Activated T-cell treated with anti-CD3 and anti-CD28 coated beads for 1 hour (primary cell): ENCODE measurements at places on chromosomes 3 and 15.

- DNase-seq = no peak
Measured at GRCh38 chr15:23686466-23687142, 501 bp downstream of the NDN start.

DNA sequence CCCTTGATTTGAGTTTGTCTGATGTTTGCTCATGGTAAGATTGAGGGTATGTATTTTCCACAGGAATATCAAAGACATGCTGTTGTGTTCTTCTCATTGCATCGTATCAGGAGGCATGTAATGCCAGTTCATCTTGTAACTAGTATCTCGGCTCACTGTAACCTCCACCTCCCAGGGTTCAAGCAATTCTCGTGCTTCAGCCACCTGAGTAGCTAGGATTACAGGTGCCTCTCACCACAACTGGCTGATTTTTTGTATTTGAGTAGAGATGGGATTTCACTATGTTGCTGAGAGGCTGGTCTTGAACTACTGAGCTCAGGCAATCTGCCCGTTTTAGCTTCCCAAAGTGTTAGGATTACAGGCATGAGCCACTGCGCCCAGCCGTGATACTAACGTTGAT is 162.9 kb upstream of the BHLHE40 start:
- DNase-seq = no peak

DNA sequence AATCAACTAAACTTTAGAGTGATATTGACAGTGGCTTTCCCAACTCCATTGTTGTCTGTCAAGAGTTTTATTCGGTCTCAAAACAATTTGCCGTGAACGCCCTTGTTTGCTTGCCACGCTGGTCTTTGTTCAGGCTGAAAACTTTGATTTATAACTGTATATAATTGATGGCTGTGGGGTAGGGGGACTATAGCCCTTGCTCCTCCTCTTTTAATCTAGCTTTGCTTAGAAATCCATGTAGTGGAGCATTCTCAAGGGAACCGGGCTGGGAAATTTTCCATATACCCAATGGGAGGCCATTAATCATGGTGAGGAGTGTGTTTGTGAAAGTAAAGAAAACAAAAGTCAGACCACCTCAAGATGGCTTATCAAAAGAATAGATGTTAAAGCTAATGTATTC is 339.8 kb upstream of the RARB start:
- DNase-seq = no peak

DNA sequence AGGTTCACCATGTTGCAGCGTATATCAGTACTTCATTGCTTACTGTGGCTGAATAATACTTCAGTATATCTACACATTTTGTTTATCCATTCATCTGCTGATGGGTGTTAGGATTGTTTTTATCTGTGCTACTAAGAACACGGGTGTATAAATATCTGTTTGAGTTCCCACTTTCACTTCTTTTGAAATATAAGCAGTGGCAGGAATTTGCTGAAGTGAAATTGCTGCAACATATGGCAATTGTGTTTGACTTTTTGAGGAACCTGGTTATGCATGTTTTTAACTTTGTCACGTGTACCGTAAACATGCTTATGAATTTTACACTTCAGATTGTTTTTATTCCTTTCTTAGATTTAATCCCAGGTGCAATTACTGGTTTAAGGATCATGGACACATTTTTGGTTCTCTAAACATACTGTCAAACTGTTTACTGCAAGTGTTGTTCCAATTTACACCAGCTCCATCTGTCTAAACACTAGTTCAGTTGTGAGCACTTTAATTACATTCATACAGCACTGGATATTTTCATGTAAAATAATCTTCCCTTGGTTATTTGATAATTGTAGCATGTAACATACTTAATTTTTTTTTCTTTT is 23.1 kb downstream of the TRAK1 start:
- DNase-seq = no peak

GRCh38 chr3:62493109-62493801 is 119.9 kb upstream of the FEZF2 start:
- DNase-seq = no peak

DNA sequence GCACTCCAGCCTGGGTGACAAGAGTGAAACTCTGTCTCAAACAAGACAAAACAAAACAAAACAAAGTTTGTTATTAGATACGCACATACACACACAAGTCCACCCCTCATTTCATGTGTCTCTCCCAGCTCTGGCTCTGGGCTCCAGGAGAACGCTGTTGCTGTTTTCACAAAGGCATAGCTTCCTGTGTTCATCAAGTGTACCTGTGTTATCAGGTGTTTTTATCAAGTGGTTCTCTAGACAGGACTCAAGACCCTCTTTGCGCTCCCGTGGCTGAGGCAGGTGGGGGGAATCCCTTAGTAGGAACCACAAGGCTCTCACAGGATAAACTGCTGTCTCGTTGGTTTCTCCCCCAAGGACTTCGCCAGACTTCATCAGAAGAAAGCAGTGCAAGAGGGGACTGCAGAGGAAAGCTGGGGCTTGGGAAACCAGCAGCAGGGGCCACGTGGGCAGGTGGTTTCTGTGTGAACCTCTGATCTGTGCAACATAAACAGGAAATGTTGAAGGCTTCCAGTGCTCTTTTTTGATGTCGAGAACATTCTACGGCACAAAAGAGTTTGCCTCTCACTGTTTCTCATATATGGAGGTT is 6.9 kb upstream of the PPP1R2 start:
- DNase-seq = peak; percentile 62

- DNase-seq = no peak
Measured at GRCh38 chr15:100913961-100914360, 5.2 kb upstream of the LRRK1 start.

DNA sequence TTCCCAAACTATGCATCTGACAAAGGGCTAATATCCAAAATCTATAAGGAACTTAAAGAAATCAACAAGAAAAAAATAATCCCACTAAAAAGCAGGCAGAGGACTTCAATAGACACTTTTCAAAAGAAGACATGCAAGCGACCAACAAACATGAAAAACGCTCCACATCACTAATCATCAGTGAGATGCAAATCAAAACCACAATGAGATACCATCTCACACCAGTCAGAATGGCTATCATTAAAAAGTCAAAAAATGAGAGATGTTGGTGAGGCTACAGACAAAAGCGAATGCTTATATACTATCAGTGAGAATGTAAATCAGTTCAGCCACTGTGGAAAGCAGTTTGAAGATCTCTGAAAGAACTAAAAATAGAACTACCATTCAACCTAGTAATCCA is 20.2 kb downstream of the CFAP44 start:
- no peak for DNase-seq

- DNase-seq = no peak
Measured at GRCh38 chr15:83977992-83978391, 257.6 kb upstream of the GOLGA6L4 start.

GRCh38 chr15:43144512-43144911 is 11.1 kb downstream of the TMEM62 start:
- DNase-seq = no peak

- no peak for DNase-seq
Measured at GRCh38 chr3:45789235-45789812, 7.0 kb downstream of the SLC6A20 start.

DNA sequence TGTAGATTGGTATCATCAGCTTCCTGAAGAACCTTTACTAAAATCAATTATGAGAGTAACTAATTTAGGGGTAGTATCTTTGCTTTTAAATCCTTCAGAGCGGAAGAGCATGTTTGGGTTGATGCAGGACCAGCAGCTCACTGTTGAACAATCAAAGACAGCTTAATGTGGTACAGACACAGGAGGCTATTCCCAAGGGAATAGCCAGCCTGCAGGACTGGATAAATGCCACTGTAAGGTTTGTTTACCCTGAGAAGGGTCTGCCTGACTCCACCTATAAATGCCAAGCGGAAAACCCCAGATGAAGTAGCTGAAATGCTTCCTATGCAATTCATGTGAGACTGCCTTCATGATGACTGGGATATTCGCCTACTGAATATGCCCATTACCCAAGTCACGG is 16.0 kb upstream of the STAC start:
- DNase-seq = no peak

GRCh38 chr15:95215017-95215416 is 983.7 kb downstream of the MCTP2 start:
- DNase-seq = no peak

- DNase-seq = no peak
Measured at GRCh38 chr3:75254685-75255084, 409.4 kb upstream of the FRG2C start.

GRCh38 chr3:63061449-63061848 is 186.2 kb upstream of the CADPS start:
- DNase-seq = no peak

GRCh38 chr15:55124616-55125015 is 72.1 kb downstream of the RSL24D1 start:
- no peak for DNase-seq

GRCh38 chr3:126486360-126486847 is 10.7 kb upstream of the ZXDC start:
- DNase-seq = no peak

DNA sequence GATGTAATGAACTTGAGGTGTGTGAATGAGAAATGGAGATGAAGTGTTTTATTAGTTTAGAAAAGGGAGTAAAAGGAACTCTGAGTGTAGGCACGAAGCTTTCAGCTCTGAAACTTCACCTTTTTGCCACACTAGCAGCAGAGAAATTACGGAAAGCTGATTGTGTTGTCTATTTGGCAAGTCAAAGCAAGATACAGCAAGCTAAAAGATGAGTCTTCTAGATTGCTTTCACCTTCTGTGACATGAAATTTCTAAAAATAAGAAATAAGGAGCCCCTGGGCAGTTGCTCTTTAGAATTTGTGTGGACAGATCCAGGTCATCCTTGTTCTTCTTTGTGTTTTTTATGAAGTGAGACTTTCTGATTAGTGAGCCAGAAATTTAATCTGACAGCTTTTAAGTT is 143.4 kb downstream of the FNDC3B start:
- DNase-seq = no peak

DNA sequence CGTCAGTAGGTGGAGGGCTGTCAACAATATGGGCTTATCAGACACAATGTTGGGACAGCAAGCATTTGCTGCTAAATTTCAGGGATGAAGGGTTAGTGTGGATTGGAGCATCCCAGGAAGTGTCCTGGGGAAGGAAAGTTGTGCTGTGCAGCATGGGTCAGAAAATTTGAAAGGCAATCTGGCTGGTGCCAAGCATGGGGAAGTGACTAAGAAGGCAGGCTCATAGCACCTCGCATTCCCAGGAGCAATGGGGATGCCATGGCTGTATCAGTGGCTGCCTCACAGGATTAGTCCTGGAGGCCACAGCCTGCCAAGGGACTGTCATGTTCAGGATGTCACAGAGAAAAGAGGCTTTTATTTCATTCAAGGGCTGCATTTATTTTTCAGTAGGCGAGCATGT is 322.4 kb upstream of the TRIM42 start:
- no peak for DNase-seq

GRCh38 chr3:194995334-194995733 is 275.6 kb downstream of the XXYLT1 start:
- no peak for DNase-seq

- DNase-seq = no peak
Measured at GRCh38 chr3:137845194-137845593, 81.1 kb downstream of the SOX14 start.

- DNase-seq = no peak
Measured at GRCh38 chr3:107416886-107417285, 39.6 kb downstream of the CCDC54 start.

DNA sequence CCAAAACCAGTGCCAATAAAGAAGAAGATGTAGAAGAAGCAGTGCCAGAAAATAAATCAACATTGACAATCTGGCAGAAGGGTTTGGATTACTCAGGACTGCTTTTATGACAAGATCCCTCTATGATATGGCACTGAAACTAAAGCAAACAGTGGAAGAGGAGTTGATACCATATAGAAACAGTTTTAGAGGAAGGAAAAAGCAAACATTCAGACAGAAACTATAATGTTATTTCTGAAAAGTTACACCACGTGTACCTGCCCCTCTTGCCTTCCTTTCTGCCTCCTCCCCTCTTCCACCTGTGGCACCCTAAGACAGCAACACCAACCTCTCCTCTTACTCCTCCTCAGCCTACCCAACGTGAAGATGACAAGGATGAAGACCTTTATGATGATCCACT is 63.0 kb downstream of the SFMBT1 start:
- DNase-seq = no peak

DNA sequence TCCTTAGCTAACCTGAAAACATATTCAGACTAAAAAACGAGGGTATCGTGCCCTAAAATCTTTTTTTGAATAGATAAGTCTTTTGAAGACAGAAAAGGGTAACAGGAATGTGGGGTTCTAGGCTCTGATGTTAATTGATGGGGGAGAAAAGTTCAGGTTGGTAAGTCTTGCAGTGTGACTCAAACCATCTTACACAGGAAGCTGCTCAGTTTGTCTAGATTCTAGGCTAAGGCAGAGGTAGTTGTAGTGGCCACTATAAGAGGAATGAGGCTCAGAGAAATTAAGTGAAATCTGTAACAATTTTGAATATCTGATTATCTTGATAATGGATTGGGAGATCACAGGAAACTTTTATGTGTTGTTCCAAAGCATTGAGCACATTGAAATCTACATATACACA is 267.9 kb downstream of the PDCD6IP start:
- no peak for DNase-seq

- no peak for DNase-seq
Measured at GRCh38 chr3:156396851-156397250, 158.1 kb downstream of the SSR3 start.

GRCh38 chr3:128517648-128518047 is 24.6 kb upstream of the GATA2 start:
- DNase-seq = no peak
